Uterus (tissue), 4 donors: ENCODE measurements at places on chromosomes 6 and 20. TPM values are rescaled to one million over a fixed set of nuclear protein-coding genes. Genes with fewer than 3 reads are reported as not detected.

DNA sequence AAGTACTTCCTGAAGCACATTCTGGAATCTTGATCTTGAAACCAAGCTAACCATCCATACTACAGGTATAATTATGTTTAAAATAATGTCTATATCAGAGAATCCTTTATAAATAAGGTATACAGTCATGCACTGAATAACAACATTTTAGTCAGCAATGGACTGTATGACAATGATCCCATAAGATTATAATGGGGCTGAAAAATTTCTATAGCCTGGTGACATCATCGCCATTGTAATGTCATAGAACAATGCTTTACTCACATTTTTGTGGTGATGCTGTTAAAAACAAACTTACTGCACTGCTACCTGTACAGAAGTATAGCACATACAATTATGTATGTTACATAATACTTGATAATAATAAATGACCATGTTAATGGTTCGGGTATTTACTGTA lies 31.8 kb downstream of the RNF146 start:
- no peak for DNase-seq

DNA sequence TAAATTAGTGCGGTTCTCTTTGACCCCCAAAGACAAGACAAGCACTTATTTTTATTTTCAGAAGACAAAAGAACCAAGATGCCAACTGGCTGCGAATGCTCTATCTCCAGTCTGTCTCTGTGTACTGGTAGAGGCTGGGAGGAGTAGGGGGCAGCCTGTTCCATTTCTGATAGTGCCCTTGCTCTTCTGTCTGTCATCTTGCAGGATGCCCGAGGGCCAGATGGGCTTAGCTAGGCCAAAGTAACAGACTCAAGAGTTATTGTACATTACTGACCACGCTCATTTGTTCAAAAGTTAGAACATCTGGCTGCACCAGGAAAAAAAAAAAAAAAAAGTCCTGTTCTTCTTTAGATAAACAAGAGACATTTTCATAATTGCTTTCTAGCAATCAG lies 198.1 kb upstream of the UST start:
- DNase-seq, result no peak

- no peak for DNase-seq
These were observed 68.6 kb upstream of the HDDC2 start for GRCh38 chr6:125370343-125370742.

- DNase-seq, result no peak
These were observed 261.1 kb upstream of the RGS17 start for GRCh38 chr6:153392156-153392555.

Gene POLR1H
- total RNA-seq, result 21.2 TPM

Gene E2F1
- total RNA-seq, result not detected

Gene FABP7
- total RNA-seq, result not detected
